Glutamatergic neuron (in vitro differentiated cells): ENCODE measurements at places on chromosomes 3 and 15.

- DNase-seq = no peak
These were observed 50.0 kb downstream of the DRD3 start for GRCh38 chr3:114128826-114129225.

GRCh38 chr15:50150349-50150748 lies 31.3 kb upstream of the ATP8B4 start:
- DNase-seq = no peak

GRCh38 chr3:47024932-47025331 lies 45.5 kb downstream of the NBEAL2 start:
- DNase-seq = no peak

DNA sequence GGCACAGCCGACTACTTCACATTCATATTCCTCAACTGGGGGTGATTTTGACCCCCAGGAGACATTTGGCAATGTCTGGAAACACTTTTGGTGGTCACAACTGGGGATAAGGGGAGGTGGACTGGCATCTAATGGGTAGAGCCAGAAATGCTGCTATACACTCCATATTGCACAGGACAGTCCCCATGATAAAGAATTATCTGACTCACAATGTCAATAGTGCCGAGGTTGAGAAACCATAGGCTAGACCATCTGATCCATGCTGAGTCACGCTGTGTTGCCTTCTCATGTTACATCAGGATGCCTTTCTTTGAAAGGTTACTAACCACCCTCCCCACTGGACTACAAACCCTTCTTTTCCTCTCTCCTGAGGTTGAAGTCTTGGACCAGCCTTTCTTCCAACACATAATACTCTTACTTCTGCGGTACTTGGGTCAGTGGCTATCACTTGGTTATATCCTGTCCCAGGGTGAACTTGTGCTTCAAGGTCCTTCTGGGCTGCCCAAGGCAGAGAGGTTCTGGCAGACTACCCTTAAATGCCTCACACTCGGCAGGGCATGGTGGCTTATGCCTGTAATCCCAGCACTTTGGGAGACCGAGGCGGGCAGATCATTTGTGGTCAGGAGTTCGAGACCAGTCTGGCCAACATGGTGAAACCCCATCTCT lies 68.8 kb downstream of the CTNNB1 start:
- DNase-seq = no peak

GRCh38 chr3:194973366-194974000 lies 287.8 kb downstream of the FAM43A start:
- DNase-seq = no peak

GRCh38 chr3:64380546-64380945 lies 155.3 kb upstream of the PRICKLE2 start:
- no peak for DNase-seq

GRCh38 chr3:32434206-32434605 lies 42.6 kb downstream of the CMTM7 start:
- no peak for DNase-seq

DNA sequence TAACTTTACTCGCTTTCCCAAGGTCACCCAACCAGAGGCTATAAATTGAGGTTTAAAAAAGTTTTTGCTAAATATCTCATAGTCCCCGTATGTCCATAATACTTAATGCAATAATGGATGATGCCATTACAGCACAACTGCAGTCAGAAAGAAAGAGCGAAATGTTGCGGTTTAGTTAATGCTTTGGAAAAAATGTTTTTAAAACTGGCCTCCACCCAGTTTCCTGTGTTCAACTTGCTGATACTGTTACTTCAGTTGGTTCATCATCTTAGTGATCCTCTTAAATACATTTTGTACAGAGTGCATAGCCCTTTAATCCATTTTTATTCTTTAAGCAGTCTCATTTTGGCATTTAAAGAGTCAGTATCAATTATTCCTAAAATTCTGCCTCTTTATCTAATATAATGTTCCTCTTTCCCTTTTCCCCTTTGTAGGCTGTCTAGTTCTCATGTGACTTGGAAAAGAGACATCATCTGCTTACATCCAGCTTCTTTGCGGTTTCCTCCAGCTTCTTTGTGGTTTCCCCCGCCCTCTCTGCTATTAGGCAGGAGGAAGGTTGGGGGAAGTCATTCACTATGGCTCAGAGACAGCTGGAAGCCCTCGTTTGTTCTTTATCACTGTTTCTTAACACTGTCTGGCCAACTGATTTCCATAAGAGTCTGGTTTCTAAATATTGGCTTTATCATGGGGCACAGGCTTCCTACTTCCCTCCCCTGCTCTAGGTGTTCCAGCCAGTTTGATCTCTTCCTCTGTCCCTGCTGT lies 154.3 kb downstream of the GOLIM4 start:
- DNase-seq = no peak

GRCh38 chr3:17850448-17850847 lies 108.0 kb upstream of the TBC1D5 start:
- DNase-seq = no peak

DNA sequence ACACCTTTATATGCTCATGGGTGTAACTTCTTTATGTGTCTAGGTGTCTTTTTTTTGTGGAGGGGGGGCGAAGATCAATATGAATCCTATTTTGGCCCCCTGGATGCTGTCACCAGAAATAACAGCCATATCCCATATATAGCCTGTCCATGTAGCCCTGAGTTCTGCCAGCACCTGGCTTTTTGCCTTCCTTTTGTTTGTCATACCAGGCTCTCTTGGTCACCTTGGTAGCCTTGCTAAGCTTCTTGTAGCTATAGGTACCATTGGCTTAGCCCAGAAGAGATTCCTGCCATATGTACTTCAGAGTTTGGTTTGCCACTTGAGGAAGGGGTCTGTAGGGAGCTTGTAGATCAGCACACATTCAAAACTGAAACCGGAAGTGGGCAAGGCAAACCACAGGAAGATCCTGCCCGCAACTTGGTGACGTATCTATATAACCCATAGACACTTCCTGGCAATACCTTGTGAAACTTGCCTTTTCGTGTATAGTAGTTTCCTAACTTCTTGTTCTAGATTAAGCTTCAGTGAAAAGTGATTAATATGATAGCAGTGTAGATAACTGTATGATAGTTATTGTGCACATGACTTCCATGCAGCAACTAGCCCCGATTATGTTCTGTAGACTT lies 11.9 kb downstream of the RASA2 start:
- DNase-seq = no peak

- no peak for DNase-seq
These were observed 48.9 kb downstream of the MCTP2 start for GRCh38 chr15:94280301-94280700.

GRCh38 chr15:39488961-39489360 lies 91.9 kb upstream of the THBS1 start:
- DNase-seq = no peak

GRCh38 chr3:114691871-114692270 lies 398.0 kb downstream of the TIGIT start:
- no peak for DNase-seq

GRCh38 chr3:721086-721485 lies 371.7 kb upstream of the CNTN6 start:
- DNase-seq = no peak

DNA sequence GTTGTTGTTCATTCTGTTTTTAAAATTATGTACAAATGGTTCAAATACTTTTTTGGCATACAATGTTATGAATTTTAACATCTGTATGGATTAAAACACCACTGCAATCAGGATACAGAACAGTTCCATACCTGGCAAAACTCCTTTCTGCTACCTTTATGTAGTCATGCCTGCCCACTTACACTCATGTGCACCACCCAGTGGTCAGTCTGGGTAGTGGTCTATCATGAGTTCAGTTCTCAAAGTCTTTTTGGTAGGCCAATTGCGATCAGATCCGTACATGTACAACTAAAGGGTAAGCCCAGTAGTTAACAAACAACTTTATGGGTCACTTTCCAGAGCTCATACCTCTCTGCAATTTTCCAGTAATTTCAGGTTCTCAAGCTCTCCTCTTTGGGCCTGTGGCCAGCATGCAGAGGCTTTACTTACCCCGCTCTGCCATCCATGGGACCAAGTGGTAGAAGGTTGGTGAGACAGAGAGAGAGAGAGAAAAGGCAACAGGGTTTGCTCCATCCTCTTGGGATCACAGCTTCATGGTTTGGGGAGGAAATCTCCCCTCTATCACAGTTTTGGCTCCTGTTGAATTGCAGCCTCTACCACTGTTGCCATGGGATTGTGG lies 63.9 kb upstream of the FAM98B start:
- peak; percentile 74 for DNase-seq

- no peak for DNase-seq
These were observed 65.7 kb downstream of the SLC12A8 start for GRCh38 chr3:125146626-125147490.
